Cerebellar nuclear complex (tissue), 1 donor: ENCODE measurements at places on chromosomes 16 and 17.

- DNase-seq: no peak
These were observed 33.7 kb downstream of the TANC2 start for GRCh38 chr17:62999736-63000135.

DNA sequence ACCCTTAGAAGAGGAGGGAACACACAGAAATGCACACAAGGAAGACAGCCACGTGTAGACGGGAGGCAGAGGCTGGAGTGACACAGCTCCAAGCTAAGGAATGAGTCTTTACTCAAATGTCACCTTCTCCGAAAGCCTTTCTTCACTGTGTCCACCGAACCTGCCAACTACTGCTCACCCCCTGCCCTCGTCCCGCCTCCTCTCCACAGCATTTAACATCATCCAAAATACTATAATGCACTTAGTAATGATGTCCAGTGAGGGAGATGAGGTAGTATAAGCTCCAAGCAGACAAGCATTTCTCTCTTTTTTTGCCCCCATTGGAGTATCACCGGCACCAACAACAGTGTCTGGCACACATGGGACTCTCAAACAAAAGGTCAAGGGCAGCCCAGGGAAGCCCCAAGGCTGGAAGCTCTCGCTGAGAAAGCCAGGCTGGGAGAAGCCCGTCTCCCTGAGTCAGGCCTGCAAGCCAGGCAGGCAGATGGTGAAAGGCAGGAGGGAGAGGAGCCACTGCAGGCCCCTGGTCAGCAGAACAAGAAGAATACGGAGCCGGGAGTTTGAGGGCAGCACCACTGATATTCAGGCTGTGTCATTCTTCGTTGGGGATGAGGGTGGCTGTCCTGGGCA is 25.9 kb downstream of the ZFHX3 start:
- no peak for DNase-seq

DNA sequence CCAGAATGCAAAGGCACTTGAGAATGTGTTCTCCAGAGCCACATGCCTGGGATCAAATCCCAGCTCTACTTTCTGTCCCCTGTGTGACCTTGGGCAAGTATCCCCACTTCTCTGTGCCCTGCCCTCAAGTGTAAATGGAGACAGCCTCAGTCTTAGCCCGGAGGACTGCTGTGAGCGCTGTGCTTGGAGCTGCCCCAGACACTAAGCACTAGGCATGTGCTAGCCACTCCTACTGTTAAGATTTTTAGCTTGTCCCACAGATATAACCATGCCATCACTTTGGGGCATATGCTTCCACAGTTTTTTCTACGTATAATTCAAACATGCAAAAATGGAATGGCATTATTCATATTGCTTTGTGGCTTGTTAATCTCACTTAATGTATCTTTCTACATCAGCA is 29.4 kb downstream of the TMEM11 start:
- DNase-seq: no peak

GRCh38 chr17:2271985-2272702 is 31.4 kb downstream of the SMG6 start:
- DNase-seq: no peak

GRCh38 chr17:38591759-38592241 is 14.0 kb downstream of the SRCIN1 start:
- DNase-seq: no peak

GRCh38 chr16:10500582-10500981 is 79.8 kb downstream of the EMP2 start:
- no peak for DNase-seq

GRCh38 chr16:495127-495748 is 32.3 kb upstream of the CAPN15 start:
- DNase-seq: no peak

DNA sequence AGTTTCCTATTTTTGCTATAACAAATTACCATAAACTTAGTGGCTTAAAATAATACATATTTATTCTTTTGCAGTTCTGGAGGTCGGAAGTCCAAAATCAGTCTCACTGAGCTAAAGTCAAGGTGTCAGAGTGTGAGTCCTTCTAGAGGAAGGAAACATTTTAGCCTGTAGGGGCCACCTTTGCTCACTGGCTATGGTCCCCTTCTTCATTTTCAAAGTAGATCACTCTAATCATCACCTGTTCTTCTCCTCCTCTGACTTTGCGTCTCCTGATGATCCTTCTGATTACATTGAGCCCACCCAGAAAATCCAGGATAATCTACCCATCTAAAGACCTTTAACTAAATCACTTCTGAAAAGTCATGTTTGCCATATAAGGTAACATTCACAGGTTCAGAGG is 534.4 kb upstream of the SALL1 start:
- DNase-seq: no peak

DNA sequence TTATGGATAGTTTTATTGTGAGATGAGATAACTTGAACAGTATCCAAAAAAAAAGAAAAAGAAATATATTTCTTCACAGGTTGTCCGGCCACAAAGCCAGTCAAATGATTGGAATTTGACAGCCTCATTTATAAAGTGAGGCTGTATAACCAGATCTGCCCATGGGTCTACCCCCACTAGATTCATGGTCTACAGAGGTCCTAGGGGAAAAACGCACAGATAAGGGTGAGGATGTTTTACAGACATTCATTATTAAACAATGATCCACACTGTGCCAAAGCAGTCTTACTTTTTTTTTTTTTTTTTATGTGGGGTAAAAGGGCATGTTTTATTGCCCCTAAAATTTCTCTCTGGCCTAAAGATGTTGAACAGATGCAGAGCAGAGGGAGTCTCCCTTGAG is 1503.0 kb upstream of the CDH8 start:
- no peak for DNase-seq

GRCh38 chr16:88772871-88773811 is 11.9 kb downstream of the PIEZO1 start:
- no peak for DNase-seq
